Activated T-cell treated with anti-CD3 and anti-CD28 coated beads, Interleukin-2, amount 50 U/mL, for 72 hours (primary cell): ENCODE measurements at places on chromosomes 16 and 17. TPM values are rescaled to one million over a fixed set of nuclear protein-coding genes. Genes with fewer than 3 reads are reported as not detected.
A peak's percentile ranks its signal among the peaks of the same experiment; 100 is the strongest.

Gene PLA2G10
- total RNA-seq = not detected

DNA sequence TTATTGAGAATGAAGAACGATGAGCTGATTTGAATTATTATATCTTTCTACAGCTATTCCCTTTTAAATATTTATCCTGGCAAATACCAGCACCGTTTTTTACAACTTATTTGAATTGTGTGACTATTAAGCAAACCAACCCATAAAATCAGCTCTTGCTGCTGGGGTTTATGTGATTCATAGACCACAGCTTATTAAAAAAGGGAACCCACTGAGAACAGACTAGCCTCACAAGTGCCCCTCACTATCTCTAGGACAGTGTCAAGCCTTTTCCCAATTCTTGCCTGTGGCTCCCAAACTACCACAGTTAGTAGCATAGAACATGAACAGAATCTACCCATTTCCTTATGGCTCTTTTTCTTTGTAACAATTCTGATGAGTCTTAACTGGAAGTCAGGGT, 6.1 kb upstream of the LIG3 start:
- peak overlapping the region; percentile 18 for H3K4me3 ChIP-seq
- no peak for DNase-seq
- H3K36me3 ChIP-seq = no peaks in the 10 kb centered on the region
- H3K27ac ChIP-seq = peak overlapping the region; percentile 47
- no peaks in the 10 kb centered on the region for H3K27me3 ChIP-seq

DNA sequence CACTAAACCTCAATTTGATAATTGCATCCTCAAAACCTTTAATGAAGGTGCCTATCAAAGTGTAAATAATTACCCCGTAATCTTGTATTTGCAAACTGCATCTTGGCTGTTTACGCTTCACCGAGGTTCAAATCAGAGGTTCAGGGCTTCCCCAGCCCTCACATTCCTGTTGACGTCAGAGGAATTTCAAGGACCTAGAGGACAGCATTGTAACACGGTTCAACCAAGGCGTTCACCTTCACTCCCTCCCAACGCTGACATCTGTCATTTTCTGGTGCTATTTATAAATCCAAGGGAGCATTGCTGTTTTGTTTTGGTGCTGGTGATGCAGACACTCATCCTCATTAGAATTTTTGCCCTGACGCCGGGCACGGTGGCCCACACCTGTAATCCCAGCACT, 691.6 kb upstream of the RBFOX1 start:
- H3K4me3 ChIP-seq = no peak overlapping the region
- peaks cover 8% of the 10 kb centered on the region for H3K27me3 ChIP-seq
- no peaks in the 10 kb centered on the region for H3K36me3 ChIP-seq

DNA sequence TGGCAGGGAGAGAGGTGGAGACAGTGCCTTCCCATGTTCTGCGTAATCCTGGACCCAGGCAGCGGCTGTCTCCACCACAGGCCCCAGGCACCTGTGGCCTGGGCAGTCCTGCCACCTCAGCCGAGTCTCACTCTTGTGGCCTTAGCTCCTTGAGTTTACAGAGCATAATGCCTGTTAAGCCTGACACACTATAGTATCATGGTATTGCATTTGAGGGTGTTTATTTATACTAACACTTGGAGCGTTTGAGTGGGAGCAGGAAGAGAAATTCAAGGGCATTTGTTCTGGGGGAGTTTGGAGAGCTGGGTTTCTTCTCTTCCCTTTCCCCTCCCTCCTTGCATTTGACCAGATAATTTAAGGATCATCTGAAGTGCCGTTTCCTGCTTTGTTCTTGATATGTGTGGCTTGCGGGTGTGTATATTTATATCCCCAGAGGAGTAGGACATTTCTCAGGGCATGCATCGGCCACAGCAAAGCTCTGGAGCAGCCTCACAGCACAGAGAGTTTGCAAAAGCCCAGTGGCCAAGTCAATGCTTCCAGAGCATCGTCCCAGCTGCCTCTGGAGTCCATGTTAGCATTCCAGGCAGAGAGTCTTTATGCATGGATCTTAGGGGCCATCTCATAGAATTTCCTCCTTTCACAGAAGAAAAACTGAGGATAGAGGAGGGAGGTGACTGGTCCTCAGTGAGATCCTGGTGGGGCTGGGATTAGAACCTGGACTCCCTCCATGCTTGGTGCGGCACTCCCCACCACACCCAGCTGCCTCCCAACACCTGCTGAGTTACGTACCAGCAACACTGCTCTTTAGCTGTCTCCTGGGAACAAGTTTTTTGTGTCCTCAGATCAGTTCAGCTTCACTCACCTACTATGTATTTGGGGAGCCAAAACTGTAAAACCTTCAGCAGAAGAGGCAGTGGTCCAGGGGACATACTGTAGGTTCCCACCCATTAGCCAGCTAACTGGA, 222.8 kb downstream of the CCDC182 start:
- H3K27ac ChIP-seq = no peak overlapping the region
- no peak overlapping the region for H3K4me3 ChIP-seq
- no peaks in the 10 kb centered on the region for H3K36me3 ChIP-seq
- no peaks in the 10 kb centered on the region for H3K27me3 ChIP-seq

DNA sequence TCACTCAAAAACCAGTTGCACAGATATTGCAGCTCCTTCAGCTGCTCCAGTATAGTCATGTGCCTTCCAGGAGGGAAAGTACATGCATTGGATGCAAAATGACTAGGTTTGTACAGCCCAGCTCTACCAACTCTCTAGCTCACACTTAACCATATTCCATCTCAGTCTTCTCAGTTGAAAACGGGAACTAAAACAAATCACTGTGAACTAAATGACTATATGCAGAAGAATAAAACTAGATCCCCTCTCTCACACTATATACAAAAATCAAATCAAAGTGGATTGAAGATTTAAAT, 24.9 kb downstream of the DCUN1D3 start:
- peaks cover 3% of the 10 kb centered on the region for H3K36me3 ChIP-seq
- no peaks in the 10 kb centered on the region for H3K27me3 ChIP-seq
- H3K4me1 ChIP-seq = peaks cover 64% of the 10 kb centered on the region
- peak overlapping the region; percentile 81 for H3K27ac ChIP-seq
- DNase-seq = no peak

- peak within 1 kb of the TSS; percentile 83 for H3K4me3 ChIP-seq
- peaks cover 5% of the 10 kb centered on the region for H3K36me3 ChIP-seq
- peaks cover 70% of the 10 kb centered on the region for H3K27me3 ChIP-seq
- DNase-seq = peak; percentile 43
These were observed at the start of gene CHRNB1 for GRCh38 chr17:7444682-7445618. Gene CHRNB1, plus strand, starts transcription at chr17:7445061. Its CDS starts 67 bp downstream, at chr17:7445128.

DNA sequence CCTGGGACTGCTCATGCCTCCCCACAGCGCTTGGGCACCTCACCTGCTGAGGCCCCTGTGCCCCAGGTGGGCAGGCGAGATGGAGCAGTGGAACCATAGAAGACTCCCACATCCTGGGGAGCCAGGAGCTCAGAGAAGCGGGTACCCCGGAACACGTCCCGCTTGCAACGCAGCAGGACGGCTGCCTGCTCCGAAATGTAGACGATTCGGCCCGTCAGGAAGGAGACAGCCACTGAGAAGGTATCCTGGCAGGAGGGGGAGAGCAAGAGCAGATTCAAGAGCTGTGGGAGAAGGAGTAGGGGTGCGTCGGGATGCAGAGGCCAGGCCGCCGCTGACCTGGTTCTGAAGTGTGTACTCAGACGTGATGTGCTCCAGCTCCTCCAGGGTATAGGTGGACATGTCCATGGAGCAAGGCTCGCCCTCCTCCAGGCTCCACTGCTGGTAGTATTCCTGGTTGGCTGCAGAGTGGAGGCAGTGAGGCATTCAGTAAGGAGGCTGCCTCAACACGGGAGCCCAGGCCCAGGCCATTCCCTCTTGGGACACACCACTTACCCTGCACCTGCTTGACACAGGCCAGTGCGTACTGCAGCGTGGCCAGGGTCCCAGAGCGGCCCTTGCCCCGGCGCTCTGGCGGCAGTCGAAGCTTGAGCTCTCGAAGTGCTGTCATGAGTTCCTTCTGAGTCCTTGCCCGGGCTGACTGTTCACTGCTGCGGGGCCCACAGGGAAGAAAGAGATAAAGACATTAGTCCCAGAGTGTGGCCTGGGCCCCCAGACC, 2.6 kb downstream of the PER1 start:
- DNase-seq = no peak
- no peaks in the 10 kb centered on the region for H3K27me3 ChIP-seq
- peak overlapping the region; percentile 57 for H3K27ac ChIP-seq
- peaks cover 11% of the 10 kb centered on the region for H3K4me1 ChIP-seq
- peaks cover 5% of the 10 kb centered on the region for H3K36me3 ChIP-seq

DNA sequence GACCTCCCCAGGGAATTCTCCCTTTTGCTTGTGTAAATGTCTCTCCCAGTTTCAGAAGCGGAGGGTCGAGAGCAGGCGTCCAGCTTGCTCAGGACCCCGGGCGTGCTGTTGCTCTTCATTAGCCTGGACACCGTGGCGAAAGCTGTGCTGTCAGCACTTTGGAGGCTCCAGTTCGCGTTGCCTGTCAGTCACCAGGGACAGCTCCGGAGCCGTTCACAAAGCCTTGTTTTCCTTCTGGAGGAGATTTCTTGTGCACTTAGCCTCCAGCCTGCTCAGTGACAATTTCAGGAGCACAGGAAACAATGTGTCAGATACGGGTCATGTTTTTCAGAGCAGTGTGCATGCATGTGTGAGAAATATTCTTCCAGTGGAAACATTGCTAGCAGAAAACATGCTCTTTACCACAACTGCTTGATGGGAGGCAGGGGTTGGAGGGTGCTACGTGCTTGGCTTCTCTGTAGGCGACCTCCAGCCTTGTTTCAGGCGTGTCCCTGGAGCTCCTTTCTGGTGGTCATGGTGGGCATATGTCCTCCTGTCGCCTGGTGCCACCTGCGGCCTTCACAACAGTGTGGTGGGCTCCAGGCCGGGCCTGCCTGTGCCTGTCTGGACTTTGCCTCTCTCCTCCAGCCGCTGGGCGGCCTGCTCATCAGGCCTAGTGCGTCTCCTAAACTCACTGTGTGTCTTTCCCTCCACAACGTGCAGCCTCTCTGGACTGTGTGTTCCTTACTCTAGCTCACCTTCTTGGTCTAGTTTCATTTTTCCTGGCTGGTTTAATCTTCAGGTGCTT, 29.0 kb downstream of the ZNF750 start:
- H3K4me3 ChIP-seq = no peak overlapping the region
- H3K27ac ChIP-seq = no peak overlapping the region
- H3K36me3 ChIP-seq = no peaks in the 10 kb centered on the region
- DNase-seq = no peak
- no peaks in the 10 kb centered on the region for H3K4me1 ChIP-seq

- DNase-seq = no peak
- H3K36me3 ChIP-seq = peaks cover 20% of the 10 kb centered on the region
- H3K4me3 ChIP-seq = no peak overlapping the region
- H3K27me3 ChIP-seq = peaks cover 32% of the 10 kb centered on the region
- peaks cover 11% of the 10 kb centered on the region for H3K4me1 ChIP-seq
- no peak overlapping the region for H3K27ac ChIP-seq
These were observed 114.8 kb upstream of the XYLT1 start for GRCh38 chr16:17585449-17586074.

DNA sequence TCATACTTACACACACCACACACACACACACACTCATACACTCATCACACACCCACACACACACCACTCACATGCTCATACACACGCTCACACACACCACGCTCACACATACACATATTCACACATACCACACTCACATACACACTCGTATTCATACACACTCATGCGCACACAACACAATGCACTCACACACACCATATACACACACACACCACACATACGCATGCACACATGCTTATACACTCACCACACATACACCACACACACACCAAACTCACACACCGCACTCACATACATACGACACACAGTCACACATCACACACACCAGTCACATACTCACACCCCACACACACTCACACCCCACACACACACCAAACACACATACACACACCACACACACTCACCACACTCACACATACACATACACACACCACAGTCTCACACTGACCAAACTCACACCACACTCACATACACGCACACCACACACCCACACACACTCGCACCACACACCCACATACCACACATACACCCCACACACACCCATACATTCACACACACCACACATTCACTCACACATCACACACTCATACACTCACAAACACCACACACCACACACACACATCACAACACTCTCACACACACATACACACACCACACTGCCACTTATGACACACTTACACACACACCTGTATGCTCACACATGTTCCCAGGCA, 88.9 kb downstream of the IRX5 start:
- peaks cover 2% of the 10 kb centered on the region for H3K36me3 ChIP-seq
- DNase-seq = no peak
- H3K4me3 ChIP-seq = no peak overlapping the region
- no peak overlapping the region for H3K27ac ChIP-seq

- H3K36me3 ChIP-seq = peaks cover 4% of the 10 kb centered on the region
- no peak for DNase-seq
- H3K4me3 ChIP-seq = no peak overlapping the region
- H3K27me3 ChIP-seq = peaks cover 40% of the 10 kb centered on the region
- peaks cover 20% of the 10 kb centered on the region for H3K4me1 ChIP-seq
These were observed 10.0 kb upstream of the BHLHA9 start for GRCh38 chr17:1260086-1260769.

GRCh38 chr16:67481561-67482232, 740 bp upstream of the ATP6V0D1 start:
- no peaks in the 10 kb centered on the region for H3K27me3 ChIP-seq
- peaks cover 9% of the 10 kb centered on the region for H3K36me3 ChIP-seq
- H3K4me1 ChIP-seq = peaks cover 30% of the 10 kb centered on the region
- peak overlapping the region; percentile 99 for H3K4me3 ChIP-seq
- peak overlapping the region; percentile 95 for H3K27ac ChIP-seq

GRCh38 chr17:45248132-45248957, 13.5 kb downstream of the SPATA32 start:
- peak overlapping the region; percentile 88 for H3K27ac ChIP-seq
- H3K36me3 ChIP-seq = peaks cover 9% of the 10 kb centered on the region

DNA sequence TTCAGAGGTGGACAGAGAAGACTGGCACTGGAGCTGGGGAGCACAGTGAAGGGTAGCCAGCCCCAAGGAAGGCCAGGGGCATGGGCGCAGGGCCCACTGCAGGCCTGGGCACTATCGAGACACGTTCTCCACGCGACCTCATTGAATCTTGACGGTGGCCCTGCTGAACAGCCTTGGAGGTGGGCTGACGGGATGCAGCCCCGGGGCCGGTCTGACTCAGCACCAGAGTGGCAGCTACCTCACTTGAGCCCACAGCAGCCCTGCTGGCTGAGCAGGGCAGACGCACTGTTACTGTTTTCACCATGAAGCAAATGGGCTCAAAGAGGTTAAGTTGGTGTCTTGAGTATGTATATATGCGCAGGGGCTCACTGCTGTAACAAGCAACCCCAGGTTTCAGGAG, 78.8 kb upstream of the FOXF1 start:
- no peaks in the 10 kb centered on the region for H3K4me1 ChIP-seq
- H3K27me3 ChIP-seq = no peaks in the 10 kb centered on the region
- no peak overlapping the region for H3K4me3 ChIP-seq
- H3K27ac ChIP-seq = no peak overlapping the region
- no peak for DNase-seq

GRCh38 chr17:76252040-76252954, 12.0 kb upstream of the RNF157 start:
- H3K4me1 ChIP-seq = peaks cover 72% of the 10 kb centered on the region
- H3K4me3 ChIP-seq = peak overlapping the region; percentile 88

GRCh38 chr17:44533533-44534246, 23.6 kb upstream of the FZD2 start:
- H3K27ac ChIP-seq = no peak overlapping the region
- peak overlapping the region; percentile 26 for H3K4me3 ChIP-seq
- H3K27me3 ChIP-seq = no peaks in the 10 kb centered on the region
- DNase-seq = peak; percentile 89
- no peaks in the 10 kb centered on the region for H3K36me3 ChIP-seq
